IMR-90 (cell line): ENCODE measurements at places on chromosomes 4 and X.

- H3K27me3 ChIP-seq = no peaks in the 10 kb centered on the region
- no peak overlapping the region for H3K27ac ChIP-seq
- H3K36me3 ChIP-seq = no peaks in the 10 kb centered on the region
- DNase-seq = peak; percentile 57
- peaks cover 13% of the 10 kb centered on the region for H3K4me1 ChIP-seq
These were observed 4.4 kb downstream of the CCDC110 start for GRCh38 chr4:185467101-185467500.

DNA sequence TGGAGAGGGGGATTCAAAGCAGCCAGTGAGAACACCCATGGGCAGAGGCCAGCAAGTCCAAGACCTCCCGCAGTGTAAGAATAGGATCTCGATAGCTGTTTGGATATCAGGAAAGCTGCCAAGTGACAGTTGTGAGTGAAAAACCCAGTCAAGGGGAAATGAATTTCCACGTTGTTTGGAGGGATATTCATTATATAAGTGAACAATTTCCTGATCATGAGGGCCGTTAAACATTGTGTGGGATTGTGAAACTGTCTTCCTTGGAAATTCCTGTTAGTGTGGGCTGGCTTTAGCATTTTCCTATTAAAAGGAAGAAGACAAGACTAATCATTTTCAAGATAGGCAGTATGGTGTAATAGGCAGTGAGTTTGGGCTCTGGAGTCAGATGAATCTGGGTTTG lies 15.0 kb downstream of the CLDN2 start:
- no peak overlapping the region for H3K27ac ChIP-seq
- peaks cover 10% of the 10 kb centered on the region for H3K4me1 ChIP-seq
- peaks cover 1% of the 10 kb centered on the region; the same call in 1 of the 2 replicates for H3K36me3 ChIP-seq
- DNase-seq = peak; percentile 36
- no peak overlapping the region for H3K4me3 ChIP-seq

- no peak overlapping the region for H3K27ac ChIP-seq
- no peak for DNase-seq
- H3K4me1 ChIP-seq = peaks cover 9% of the 10 kb centered on the region
- no peaks in the 10 kb centered on the region for H3K36me3 ChIP-seq
These were observed 12.3 kb upstream of the ADH5 start for GRCh38 chr4:99100876-99101275.

- no peak within 1 kb of the TSS for H3K4me3 ChIP-seq
- H3K27me3 ChIP-seq = no peaks in the 10 kb centered on the region
- H3K27ac ChIP-seq = no peak within 1 kb of the TSS
- no peaks in the 10 kb centered on the region for H3K4me1 ChIP-seq
- no peaks in the 10 kb centered on the region for H3K36me3 ChIP-seq
These were observed at the start of gene TNIP3 for GRCh38 chr4:121164291-121164690. TNIP3 (minus strand) TSS chr4:121164321; CDS start chr4:121164125, 196 bp downstream.

GRCh38 chrX:96791559-96791958 lies 92.1 kb upstream of the RPA4 start:
- H3K27me3 ChIP-seq = no peaks in the 10 kb centered on the region
- peak; percentile 16 for DNase-seq
- H3K4me1 ChIP-seq = no peaks in the 10 kb centered on the region
- no peak overlapping the region for H3K27ac ChIP-seq
- no peak overlapping the region for H3K4me3 ChIP-seq
- H3K36me3 ChIP-seq = no peaks in the 10 kb centered on the region

DNA sequence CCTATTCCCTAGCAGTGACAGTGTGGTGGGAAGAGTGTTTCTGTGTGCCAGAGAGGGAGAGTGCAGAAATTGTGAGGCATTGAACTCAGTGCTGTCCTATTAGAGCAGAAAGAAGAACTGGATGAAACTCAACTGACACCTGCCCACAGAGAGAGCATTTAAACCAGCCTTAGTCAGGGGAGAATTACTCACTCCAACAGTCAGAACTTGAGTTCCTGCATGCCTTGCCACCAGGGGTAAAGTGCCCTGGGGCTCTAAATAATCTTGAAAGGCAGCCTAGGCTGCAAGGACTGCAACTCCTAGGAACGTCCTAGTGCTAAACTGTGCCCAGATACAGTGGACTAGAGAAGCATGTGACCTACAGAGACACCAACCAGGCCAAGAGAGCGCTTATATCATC lies 12.8 kb downstream of the CYSLTR1 start:
- no peaks in the 10 kb centered on the region for H3K36me3 ChIP-seq
- no peak overlapping the region for H3K4me3 ChIP-seq
- H3K27me3 ChIP-seq = no peaks in the 10 kb centered on the region
- DNase-seq = no peak
- no peak overlapping the region for H3K27ac ChIP-seq

DNA sequence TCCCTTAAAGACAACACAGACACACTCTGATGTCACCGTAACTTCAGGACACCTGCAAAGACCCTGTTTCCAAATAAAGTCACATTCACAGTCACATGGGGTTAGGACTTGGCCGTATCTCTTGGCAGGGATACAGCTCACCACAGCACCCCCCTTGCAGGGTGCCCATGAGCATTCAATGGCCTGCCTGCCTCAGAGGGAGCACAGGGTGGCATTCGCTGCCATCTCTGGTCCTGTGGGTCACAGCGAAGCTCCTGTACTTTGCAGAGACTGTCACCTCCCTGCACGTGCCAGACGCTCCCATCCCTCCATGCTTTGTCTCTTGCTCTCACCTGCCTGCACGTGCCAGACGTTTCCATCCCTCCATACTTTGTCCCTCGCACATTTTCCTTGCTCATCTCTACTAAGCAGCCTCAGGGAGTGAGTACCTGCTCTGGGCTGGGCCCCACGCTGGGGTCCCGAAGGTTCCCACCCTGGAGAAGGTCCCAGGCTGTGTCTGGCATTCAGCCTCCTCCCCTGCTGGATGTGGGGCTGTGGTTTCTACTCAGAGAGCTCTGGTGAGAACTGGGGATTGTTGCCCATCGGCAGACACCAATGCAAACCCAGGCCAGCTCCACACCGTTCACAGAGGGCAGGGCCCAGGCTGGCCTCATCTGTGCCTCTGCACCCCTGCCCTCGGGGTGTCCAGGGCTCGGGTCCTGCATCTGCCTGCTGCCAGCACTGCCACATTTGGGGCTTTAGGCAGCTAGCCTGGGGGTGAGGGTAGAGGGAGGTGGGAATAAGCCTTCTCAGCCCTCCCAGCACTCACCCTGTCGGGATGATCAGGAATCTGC lies 15.8 kb downstream of the HTRA3 start:
- DNase-seq = no peak
- H3K4me1 ChIP-seq = no peaks in the 10 kb centered on the region; the same call in 1 of the 2 replicates
- H3K4me3 ChIP-seq = no peak overlapping the region
- H3K27ac ChIP-seq = no peak overlapping the region

- no peaks in the 10 kb centered on the region for H3K36me3 ChIP-seq
- H3K27me3 ChIP-seq = peaks cover 4% of the 10 kb centered on the region
- H3K4me3 ChIP-seq = no peak overlapping the region
- no peak overlapping the region for H3K27ac ChIP-seq
- DNase-seq = no peak
These were observed 27.0 kb upstream of the PROM1 start for GRCh38 chr4:16110661-16111290.
